ENCODE measurements at places on chromosomes 1 and 21. TPM values are rescaled to one million over a fixed set of nuclear protein-coding genes. Genes with fewer than 3 reads are reported as not detected.

SMPDL3B gene
- 0.53 TPM for total RNA-seq

DNA sequence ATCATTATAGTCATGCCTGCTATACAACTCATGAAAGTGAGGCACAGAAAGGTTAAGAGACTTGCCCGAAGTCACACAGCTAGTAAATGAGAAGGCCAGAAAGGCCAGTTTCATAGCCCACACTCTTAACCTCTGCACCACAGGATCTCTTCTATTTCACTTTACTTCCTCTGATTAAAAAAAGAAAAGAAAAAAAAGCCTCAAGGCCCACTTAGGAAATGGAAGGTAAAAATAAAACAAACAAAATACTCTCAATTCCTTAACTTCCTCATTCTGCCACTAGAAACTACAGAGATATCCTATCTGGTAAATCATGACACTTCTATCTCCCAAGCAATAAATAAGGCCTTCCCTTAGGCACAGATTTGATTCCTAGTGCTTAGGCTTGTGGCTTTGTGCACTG, 7.6 kb upstream of the ENAH start:
- H3K4me1 ChIP-seq: no peaks in the 10 kb centered on the region
- H3K4me3 ChIP-seq: no peak overlapping the region
- no peaks in the 10 kb centered on the region for H3K27me3 ChIP-seq
- no peak for DNase-seq

GRCh38 chr1:221316491-221317056, 425.3 kb downstream of the DUSP10 start:
- H3K27me3 ChIP-seq: peaks cover 15% of the 10 kb centered on the region
- H3K4me3 ChIP-seq: no peak overlapping the region
- DNase-seq: no peak
- no peaks in the 10 kb centered on the region for H3K36me3 ChIP-seq
- H3K4me1 ChIP-seq: no peaks in the 10 kb centered on the region

DNA sequence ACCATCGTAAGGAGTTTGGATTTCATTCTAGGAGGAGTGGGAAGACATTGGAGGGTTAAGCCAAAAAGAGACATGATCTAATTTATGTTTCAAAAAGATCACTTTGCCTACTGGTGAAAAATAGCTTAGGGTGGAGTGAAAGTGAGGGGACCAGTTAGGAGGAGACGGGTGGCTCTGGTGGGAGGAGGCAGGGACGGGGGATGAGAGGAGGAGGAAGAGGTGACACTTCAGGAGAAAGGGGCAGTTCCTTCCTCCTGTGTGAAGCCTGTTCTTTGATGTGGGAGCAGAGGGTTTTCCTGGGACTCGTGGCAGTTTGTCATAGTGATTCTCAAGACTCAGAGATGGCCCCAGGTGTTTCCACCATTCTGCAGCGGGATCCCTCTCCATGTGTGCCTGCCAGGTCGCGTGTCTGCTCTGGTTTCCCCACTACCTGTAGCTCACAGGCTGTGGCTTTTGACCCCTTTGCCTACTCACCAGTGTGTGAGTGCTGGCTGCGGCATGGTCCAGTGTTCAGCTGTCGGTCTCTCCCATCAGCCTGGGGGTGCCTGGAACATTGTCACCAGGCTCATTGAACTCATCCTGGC, 102.4 kb downstream of the CNIH3 start:
- H3K27me3 ChIP-seq: peaks cover 12% of the 10 kb centered on the region
- DNase-seq: no peak
- no peak overlapping the region for H3K4me3 ChIP-seq
- H3K36me3 ChIP-seq: no peaks in the 10 kb centered on the region
- H3K4me1 ChIP-seq: no peaks in the 10 kb centered on the region

DNA sequence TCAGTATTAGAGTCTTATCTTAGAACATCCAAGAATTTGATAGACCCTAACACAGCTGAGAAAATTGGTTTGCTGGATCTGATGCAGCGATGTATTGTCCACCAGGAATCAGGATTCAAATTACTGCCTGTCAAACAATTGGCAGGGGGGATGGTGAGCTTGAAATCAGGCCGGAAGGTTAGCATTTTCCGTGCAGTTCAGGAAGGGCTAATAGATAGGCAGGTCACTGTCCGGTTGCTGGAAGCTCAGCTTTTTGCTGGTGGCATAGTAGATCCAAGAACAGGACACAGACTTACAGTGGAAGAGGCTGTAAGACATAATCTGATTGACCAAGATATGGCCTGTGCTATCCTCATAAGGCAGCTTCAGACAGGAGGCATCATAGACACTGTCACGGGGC, 127.2 kb downstream of the MACF1 start:
- no peak for DNase-seq
- peak overlapping the region; percentile 7 for H3K27ac ChIP-seq
- peaks cover 61% of the 10 kb centered on the region for H3K36me3 ChIP-seq
- H3K27me3 ChIP-seq: no peaks in the 10 kb centered on the region

DNA sequence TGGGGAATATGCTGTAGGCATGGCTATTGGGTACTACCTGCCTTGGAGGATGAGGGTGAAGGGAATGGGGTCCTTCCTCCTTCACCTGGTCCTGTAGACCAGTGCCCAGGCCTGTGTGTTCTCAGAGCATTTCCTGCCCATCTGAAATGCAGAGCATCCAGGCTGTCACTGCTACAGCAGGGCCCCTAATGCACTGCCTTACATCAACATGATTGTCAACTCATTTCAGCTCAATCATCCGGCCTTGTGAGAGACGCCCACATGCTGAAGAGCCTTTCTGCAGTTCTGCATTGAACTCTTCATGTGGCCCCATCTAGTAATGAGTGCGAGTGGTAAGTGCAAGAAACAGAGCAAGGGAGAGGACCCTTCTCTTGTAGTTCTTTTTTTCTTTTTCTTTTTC, 39.8 kb upstream of the SRP9 start:
- no peaks in the 10 kb centered on the region for H3K4me1 ChIP-seq
- no peak overlapping the region for H3K4me3 ChIP-seq
- no peaks in the 10 kb centered on the region for H3K36me3 ChIP-seq
- no peak overlapping the region for H3K27ac ChIP-seq
- H3K27me3 ChIP-seq: no peaks in the 10 kb centered on the region
